Hippocampal formation (tissue), 2 donors: ENCODE measurements at places on chromosomes 3 and 15.

DNA sequence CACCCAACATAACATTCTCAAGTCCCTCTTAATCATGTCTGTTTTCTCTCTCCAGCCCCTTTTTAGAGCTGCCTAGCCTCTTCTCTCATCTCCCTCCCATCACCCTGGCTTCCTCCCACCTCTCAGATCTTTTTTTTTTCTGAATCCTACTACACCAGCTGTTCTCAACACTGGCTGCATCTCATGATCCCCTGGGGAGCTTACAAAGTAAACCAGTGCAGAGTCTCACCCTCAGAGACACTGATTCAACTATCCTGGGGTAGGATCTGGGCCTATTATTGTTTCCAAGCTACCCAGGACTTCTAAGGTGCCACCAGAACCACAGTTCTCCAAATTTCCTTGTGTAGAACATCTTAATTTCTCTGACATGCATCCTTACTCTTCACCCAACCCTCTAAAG lies 50.3 kb upstream of the ACAN start:
- no peak for DNase-seq

- no peak for DNase-seq
Observed at GRCh38 chr3:175608356-175608755, 749.2 kb downstream of the NAALADL2 start.

- DNase-seq, result peak; percentile 44
Observed at GRCh38 chr15:100241572-100242482, 99.9 kb downstream of the ADAMTS17 start.

GRCh38 chr3:99960941-99961340 lies 143.3 kb downstream of the CMSS1 start:
- DNase-seq, result no peak

- DNase-seq, result no peak
Observed at GRCh38 chr3:35665390-35666055, 26.2 kb downstream of the ARPP21 start.

DNA sequence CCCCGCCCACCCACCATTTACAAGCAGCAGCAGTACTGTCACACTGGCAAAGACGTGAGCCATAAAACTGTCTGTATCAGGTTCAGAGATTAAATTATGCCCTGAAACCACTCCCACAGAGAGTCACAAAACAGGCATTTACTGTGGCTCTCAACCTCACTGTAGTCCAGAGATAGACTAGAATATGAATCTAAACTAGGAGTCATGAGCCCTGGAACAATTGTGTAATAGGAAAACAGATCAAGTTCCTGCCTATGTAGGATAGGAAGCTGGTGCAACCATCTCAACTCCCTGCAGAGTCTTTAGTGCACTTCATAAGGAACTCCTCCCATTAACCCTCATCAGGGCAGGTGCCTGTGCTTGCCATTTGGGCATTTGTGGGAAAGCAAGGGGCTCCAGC lies 61.7 kb downstream of the FAM227B start:
- no peak for DNase-seq

- no peak for DNase-seq
Observed at GRCh38 chr3:38133557-38134405, 3.1 kb downstream of the ACAA1 start.

DNA sequence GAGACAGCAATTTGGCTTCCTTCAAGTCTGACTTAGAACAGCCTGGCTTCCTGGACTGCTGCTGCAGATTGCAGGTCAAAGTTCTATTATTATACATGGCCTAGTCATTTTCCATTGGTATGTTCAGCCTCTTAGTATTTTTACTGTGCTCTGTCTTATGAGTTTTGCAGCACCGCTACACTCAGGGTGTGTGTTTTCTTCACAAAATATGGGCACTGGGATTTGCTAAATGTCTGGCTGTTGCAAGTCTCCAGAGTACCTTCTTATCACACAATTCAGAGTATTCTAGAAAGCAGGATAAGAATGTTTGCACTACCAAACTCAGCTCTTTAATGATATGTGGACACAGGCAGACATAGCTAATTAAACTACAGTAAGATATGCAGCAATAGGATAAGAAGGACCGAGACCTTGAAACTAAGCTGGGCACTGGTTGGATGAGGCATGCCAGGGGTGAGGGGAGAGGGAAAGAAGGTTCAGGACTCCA lies 203.0 kb upstream of the PDZRN3 start:
- no peak for DNase-seq

DNA sequence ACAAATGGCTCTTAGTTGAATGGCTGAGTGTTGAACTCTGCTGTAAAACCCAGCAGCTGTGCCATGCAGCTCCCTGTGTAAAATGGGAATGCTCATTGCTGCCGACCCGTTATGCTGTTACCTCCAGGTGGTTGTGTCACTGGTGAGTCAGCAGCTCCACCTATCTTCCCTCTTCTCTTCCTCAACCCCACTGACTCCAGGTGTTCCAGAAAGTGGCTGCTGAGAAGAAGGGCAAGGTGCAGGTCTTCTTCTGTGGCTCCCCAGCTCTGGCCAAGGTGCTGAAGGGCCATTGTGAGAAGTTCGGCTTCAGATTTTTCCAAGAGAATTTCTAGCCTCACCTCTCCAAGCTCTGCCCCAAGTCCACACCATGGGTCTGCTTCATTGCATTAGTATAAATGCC lies 41.9 kb downstream of the NOX5 start:
- DNase-seq, result no peak

DNA sequence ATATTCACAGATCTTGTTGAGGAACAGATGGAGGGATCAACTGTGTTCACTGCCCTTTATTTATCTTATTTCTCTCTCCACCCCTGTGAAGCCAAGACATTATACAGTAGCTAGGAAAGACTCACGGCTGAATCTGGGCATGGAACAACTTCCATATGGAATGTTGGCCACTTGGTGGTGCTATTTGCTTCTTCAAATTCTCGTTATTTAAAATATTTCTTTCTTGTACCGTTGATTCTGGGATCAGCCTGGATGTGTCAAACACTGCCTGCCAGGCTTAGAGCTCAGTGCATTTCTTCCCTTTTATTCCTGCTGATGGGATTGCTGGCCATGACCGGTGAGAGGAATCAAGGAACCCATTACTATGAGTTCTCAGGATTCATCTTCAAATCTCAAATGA lies 17.5 kb upstream of the GASK1A start:
- DNase-seq, result peak; percentile 78

DNA sequence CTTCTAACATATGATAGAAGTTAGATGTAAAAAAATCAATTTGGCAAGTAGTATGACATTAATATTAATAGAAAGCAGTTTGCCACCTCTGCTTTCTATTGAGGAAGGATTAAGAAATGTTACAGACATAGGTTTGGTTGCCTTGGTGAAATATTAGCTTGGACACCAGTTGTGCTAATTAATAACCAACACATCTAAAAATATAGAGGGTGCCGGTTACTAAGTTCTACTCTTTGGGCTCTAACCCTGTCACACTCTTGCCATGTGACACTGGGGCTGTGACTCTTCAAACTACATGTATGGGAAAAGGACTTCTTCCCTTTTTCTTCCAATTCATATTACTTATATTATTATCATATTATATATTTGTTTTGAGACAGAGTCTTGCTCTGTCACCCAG lies 64.4 kb downstream of the TRIM71 start:
- DNase-seq, result no peak

GRCh38 chr15:57223887-57224286 lies 152.4 kb upstream of the CGNL1 start:
- DNase-seq, result no peak

DNA sequence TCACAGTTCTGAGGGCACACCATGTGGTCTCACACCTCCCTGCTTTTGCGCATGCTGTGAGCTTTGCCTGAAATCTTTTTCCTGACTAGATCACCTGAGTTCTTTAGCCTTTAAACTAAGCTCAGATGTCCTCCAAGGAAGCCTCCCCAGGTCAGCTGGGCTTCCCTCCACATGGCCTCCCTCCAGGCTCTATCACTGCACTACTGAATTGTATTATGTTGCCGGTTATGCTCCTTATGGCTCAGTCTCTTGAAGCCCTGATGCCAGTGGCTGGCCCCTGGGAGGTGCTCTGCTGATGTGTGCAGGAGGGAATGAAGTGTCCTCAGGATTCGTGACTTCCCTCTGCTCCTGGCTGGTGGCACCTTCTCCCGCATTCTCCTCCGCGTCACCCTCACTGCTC lies 93.3 kb upstream of the BLM start:
- no peak for DNase-seq

DNA sequence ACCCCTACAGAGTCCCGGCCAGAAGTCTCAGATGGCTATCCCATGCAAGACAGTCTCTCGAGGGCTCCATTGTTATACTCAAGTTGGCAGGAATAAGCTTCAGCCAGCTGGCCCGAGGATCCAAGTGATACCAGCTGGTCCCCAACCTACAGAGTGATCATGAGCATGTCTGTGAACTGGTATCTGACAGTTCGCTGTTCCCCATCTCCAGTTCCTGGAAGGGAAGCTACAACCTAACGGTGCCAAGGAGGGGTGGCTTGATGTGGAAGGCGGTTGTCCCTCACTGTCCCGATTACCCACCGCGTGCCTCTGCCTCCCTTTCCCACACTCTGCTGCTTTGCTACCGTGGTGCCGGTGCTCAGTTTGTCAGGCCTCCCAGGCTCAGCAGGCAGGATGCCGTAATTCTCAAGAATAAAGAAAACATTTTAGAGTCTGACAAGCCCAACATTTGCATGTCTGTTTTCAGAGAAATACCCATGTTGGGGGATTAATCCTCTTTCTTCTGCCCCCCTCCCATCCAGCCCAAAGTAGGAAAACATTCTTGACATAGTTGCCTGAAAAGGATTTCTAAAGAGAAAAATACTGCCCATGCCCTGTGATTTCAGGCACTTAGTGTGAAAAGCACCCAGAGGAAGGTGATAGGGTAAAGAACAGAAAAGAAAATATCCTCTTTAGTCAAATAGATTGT lies 49.4 kb upstream of the HES1 start:
- DNase-seq, result no peak

- peak; percentile 96 for DNase-seq
Observed at GRCh38 chr3:181699171-181699903, 12.4 kb upstream of the SOX2 start.

- DNase-seq, result peak; percentile 34
Observed at GRCh38 chr3:181718987-181719911, 7.5 kb downstream of the SOX2 start.

DNA sequence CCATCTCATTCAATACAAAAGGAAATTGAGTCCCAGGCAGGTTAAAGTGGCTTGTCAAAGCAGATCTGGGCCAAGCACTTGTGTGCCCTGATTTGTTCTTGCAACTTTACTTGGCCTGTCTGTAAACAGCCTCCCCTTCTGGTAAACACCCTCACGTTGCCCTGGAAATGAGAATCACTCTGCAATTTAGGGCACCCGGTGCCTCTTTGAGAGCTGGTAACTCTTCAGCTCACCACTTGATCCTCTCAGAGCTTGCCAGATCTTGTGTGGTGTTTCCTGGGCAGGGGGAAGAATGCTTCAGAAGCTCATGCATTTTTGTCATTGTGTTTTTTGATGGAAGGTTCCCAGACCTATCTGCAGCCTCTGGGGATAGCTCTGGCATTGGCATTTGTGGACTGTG lies 11.3 kb downstream of the MED12L start:
- DNase-seq, result peak; percentile 9

DNA sequence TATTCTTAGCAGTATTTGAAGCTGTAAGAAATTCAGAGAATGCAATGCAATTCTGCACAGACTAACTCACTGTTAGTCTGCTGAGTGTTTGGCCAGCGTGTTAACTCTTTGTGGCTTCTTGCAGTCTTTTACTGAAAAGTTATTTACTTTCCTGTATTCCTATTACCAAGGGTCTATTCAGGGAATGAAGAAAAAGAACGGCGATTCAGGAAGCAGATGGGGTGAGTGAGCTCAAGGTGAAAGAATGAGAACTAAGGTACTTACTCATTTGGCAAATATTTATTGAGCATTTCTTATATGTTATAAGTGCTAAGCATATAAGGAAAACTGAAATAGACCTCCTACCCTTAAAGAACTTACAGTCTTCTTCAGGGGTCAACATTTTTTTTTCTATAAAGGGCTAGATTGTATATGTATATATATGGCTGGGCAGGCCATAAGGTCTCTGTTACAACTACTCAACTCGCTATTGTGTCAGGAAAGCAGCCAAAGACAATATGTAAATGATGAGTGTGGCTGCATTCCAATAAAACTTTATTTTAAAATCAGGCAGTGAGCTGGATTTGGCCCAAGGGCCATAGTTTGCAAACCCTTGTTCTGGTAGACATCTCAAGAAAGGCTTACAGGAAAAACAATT lies 271.9 kb upstream of the GADL1 start:
- no peak for DNase-seq

DNA sequence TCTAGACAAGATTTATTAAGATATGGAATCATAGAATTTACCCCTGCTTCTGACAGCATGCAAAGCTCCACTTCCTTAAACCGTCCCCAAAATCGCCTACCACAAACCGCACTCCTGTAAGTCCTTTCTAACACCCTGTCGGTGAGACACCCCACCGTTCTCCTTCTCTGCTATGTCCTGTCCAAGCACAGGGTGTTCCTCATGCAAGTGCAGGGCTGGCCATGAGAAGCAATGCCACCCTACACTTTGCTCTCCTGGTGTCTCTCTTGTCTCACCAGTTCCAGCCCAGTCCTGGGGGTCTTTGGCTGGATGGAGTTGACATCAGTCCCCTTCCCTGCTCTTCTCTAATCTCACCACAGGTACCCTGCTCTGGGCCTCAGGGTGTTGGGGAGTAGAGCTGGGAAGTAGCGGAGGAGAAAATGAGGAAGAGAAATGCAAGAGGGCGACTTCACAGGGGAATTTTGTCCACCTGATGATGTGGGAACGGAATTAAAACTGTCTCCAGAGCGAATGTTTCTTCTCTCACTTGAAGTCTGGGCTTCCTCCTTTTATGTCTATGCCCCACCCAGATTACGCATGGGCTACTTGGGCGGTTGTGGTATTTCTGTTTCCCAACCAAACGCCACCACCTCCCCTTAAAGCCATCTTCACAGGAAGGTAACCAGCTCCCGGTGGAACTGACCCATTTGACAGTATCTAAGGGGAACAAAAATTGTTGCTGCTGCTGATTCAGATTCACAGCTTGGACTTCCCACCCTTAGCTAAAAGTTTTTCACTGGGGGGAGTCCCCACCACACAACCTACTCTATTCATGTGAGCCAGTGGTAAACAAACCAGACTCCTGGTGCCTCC lies 49.9 kb downstream of the CASR start:
- DNase-seq, result no peak

DNA sequence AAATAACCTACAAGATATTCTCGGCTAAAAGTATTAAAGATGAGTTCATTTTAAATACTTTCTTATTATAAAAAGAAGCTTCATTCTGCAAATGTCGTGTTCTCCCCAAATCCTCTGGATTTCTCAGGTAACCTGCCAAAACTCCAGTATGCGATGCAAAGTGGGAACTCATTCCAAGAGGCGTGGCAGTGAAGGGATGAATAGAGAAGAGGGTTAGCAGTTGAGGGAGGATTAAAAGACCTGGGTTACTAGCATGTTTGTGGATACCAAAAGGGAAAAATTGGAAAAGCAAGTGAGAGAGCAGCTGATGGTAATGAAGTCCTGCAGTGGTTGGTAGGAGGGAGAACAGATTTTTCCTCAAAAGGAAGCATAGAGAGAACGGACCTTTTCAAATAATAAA lies 61.6 kb downstream of the ATP2C1 start:
- DNase-seq, result no peak

- DNase-seq, result no peak
Observed at GRCh38 chr15:22265056-22265945, 185.0 kb downstream of the OR4M2 start.

- DNase-seq, result peak; percentile 20
Observed at GRCh38 chr15:49718234-49718633, 97.4 kb downstream of the DTWD1 start.
